ENCODE measurements at places on chromosomes 2 and 18. TPM values are rescaled to one million over a fixed set of nuclear protein-coding genes. Genes with fewer than 3 reads are reported as not detected.

Gene PLCD4
- total RNA-seq = 2.8 TPM

Gene ZNF2
- total RNA-seq = 6.5 TPM

Gene NDC80
- 32.3 TPM for total RNA-seq

Gene CD8B2
- not detected for total RNA-seq

- no peak for DNase-seq
Measured at GRCh38 chr2:32900246-32900973, 46.3 kb upstream of the LTBP1 start.

DNA sequence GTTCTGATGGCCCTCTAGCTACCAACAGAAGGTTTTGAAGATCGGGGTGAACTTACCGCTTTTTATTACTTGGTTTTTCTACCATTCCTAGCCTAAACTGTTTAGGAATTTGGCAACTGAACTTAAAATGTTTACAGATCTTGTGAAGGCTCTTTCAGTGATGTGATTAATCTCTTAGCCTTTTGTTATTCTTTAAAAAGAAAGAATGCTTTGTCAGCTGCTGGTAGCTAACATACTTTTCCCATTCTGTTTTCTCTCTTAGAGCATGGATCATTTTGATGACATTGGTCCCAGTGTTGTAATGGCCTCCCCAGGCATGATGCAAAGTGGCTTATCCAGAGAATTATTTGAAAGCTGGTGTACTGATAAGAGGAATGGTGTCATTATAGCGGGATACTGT lies 18.1 kb downstream of the CPSF3 start:
- DNase-seq = no peak

GRCh38 chr18:48809365-48809764 lies 141.4 kb downstream of the SMAD7 start:
- DNase-seq = no peak

GRCh38 chr2:236237468-236238190 lies 26.6 kb downstream of the ASB18 start:
- no peak for DNase-seq
